Stimulated activated CD8-positive, alpha-beta memory T cell treated with anti-CD3 and anti-CD28 coated beads, Interleukin-4, amount 100 ng/mL, for 4 hours (primary cell): ENCODE measurements at places on chromosomes 5 and 9.

DNA sequence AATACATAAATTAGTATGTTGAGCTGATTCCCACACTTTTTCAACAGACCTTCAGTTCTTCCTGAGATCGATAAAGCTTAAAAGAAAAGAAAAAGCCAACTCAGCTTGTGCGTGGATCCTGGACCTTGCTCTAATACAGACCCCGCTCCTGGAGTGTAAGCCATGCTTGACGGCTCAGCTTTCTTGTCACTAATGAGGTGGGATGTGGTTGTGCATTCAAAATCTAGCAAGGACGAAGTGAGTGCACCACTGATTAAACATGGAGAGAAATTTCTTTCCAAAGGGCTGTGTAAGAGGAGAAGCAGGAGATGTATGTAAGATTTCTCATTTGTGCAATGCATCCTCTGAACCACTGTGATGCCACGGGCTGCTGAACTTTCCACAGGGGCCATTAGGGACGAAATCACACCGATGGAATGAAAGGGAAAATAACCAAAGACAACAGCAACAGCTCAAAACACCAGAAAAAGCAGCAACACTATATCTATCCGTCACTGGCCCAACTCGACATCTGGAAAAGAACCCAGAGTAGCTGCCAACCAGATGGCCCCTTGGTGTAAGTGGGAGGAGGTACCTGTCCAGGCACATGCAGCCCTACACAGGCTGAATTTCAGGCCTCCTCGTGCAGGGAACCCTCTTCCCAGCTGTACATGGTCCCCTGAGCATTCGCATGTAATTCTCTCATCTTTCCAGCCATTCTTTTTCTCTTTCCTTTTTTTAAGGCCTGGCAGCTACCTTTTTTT lies 178.9 kb downstream of the SREK1 start:
- DNase-seq, result no peak

DNA sequence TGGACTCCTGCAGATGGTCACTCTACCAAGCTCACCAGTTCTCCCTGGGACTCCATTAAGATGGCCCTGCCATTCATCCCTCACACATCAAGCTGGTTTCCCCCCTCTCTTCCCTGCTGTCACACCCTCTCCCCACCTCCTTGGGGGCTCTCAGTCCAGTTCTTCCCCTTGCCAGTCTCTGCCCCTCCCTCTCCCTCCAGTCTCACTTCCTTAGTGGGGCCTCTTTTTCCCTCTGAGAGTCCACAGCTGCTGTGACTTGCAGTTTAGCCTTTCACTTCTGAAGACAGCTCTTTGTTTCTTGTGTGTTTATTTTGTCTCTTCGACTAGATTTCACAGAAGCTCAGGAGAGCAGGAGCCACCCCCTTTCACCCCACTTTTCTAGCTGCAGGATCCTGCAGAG lies 10.5 kb downstream of the DOCK2 start:
- DNase-seq, result no peak

GRCh38 chr9:16413509-16414016 lies 456.9 kb downstream of the BNC2 start:
- DNase-seq, result no peak

DNA sequence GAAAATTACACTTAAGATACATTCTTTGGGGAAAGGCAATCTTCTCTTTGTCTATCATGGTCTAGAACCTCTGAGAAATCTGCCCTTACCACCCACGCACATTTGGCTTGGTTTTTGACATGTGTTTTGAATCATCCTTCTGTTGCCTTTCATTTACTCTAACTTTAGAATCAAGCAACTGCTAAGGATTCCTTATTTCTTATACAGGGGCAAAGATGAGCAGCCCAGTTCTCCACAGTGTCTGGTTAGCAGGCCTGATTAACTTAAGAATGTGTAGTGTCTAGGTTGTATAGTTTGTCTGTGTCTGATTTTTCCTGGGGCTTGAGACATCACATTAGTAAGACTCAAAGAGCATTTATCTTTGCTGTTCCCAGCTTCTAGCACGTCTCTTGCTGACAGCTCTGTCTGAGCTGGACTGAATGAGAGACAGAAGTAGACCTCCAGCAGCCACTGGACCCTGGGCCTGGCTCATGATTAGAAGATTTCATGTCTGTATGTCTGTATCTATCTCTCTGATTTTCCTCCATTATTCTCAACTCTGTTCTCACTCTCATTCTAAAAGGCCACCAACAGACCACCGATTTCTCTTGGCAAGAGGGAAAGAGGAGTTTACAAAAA lies 31.8 kb upstream of the PCA3 start:
- DNase-seq, result no peak

DNA sequence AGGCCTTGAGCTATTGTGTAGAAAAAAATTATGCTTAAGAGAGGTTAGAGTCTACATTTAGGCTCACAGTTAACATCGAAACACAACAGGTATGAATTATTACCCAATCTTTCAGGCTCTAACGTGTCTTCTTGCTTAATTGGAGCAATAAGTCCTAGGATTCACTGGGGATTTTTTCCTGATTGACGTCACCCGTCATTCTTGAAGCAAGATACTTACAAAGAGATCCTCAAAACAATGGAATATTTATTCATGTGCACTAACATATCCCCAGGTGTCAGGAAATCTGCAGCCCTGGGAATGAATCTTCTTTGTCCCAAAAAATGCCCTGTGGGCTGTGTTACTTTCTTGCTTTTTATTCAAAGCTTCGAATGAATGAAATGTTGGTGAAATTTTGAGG lies 413.5 kb downstream of the NFIB start:
- DNase-seq, result no peak

GRCh38 chr9:22119522-22120158 lies 110.5 kb upstream of the CDKN2B start:
- no peak for DNase-seq

GRCh38 chr9:112970939-112971338 lies 41.1 kb downstream of the ZNF883 start:
- DNase-seq, result no peak

- DNase-seq, result no peak
These were observed 14.3 kb downstream of the CDC42SE2 start for GRCh38 chr5:131277875-131278740.

DNA sequence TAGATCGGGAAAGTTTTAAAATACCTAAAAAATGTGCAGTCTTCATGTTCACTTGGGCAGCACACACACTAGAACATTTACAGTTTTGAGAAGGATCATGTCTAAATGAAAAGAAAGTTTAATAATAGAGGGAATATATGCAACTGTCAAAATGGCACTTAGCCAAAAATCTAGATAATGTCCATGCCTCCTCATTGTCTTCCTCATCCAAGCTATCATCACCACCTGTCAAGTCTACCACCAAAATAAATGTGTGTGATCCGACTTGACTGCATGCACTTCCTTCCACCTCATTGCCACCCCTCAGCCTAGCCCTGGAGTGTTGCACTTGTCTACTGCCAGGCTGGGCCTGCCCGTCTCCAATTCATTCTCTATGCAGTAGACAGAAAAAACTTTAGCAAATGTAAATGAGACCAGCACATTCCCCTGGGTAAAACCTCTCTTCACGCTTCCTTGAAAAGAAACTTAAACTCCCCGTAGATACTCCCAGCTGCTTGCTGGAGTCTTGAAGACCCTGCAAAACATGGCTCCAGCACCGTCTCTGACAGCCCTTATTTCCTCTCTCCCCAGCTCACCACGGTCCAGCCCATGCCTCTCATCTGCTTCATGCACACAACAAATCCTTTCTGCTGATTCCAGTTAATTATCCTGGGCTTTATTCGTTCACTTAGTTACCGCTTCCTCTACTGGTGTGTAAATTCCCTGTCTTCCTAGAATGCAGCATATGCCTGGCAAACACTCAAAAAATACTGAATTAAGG lies 66.9 kb downstream of the FANCC start:
- DNase-seq, result no peak

DNA sequence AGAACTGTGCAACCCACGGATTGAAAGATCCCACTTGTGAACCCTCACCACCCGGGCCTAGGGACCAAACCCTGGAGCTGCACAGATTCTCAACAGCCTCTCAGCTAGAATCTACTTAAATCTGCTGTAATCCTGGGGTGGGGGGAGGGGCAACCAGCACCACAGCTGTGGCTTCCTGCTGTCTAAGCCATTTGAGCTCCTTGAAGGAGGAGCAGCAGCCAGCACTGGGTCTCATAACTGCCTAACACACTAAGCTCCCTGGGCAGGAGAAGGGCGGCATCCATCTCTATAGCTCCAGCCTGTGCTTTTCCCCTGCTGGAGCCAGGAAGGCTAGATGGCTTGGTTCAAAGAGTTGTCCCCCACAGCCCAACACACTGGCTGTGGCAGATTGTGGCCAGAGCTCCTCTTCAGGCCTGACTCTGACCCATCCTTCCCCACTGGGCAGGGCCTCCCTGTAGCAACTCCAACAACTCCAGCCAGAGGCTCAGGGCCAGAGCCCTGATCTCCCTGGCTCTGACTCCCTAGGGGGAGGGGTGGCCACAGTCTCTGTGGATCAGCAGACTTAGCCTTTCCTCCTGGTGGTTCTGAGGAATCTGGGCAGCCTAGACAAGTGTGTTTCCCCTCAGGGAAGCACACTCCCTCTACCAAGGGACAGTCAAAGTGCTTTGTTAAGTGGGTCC lies 72.0 kb upstream of the C9orf72 start:
- no peak for DNase-seq

DNA sequence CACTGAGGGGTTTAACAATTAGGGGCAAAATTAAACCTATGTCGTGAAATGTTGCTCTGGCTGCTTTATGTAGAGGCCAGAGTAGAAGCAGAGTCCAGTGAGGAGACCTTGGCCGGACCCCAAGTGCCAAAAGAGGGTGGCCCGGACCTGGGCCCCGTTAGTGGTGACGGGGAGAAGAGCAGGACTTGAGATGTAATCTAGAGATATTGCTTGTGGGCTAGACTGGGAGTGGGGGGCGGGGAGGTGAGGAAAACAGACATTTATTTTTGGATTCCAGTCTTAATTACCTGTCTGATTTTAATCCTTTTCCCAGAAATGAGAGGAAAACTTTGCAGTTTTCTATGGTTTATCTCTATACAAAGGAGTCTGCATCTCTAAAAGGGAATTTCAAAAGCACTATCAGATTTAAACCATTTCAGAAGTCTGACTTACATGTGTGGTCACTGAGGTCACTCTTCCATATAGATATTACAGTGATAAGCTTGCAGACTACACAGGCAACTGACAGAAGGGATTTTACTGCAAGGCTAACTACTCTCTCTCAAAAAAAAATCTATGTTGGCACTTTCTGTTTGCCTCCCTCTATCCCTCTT lies 108.1 kb downstream of the MED27 start:
- no peak for DNase-seq

DNA sequence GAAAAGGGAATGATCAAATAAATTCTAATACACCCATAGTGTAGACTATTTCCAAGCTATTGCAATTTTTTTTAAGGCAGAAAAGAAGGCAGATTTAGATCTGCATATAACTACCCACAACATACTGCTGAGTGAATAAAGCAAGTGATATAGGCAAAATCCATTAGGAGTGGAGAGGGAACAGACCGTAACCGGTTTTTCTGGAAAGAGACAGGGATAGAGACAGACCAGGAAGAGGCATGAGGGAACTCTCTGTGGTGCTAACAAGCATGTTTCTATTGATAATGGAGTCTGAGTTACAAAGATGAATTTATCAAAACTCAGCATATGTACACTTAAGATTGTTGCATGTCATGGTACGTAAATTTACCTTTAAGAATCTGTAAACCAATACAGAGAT lies 14.5 kb downstream of the ZDHHC21 start:
- no peak for DNase-seq

DNA sequence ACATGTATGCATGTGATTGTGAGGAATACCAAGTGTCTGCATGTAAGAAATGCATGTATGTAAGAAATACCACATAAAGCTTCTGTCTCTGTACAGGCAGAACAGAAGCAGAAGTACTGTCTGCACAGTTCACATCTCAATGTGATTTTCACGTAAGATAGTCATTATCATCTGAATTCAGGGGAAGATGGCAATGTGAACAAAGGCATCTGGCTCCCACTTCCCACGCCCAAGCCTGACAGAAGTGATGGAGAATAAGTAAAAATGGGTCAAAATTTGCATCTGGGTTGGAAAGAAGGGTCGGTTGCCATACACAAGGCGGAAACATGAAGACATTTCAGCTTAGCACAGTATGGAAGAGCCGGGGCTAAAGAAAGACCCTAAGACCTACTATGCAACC lies 71.7 kb downstream of the SUSD1 start:
- DNase-seq, result no peak

DNA sequence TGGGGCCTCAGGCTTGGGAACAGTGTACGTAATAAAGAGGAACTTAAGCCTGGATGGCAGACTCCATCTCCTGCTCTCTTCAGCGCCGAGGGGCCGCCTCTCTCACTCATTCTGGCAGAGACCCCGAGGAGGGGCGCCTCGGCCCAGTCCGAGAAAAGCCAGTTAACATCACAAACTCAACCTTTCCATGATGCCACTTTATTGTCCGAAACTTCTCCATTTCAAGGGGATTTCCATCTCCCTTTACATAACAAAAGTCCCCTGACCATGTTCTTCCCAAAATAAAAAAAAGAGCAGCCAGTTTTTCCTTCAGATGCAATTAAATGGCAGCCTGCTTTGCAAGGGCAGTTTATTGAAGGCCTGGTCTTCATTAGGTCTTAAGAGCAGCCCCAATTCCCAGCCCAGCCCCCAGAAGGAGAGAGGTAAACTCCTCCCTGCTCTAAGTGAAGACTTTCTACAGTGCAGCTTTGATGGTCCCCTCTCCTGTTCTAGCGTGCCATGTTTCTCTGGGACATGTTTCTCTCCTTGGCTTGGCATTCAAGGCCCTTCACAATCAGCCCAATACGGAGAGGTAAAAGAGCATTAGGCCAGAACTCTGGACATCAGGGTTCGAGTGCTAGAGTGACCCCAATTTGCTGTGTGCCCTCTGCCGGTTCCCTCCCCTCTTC lies 19.5 kb upstream of the RAB14 start:
- no peak for DNase-seq

- no peak for DNase-seq
These were observed 128.7 kb upstream of the SLC27A6 start for GRCh38 chr5:128836571-128836970.

DNA sequence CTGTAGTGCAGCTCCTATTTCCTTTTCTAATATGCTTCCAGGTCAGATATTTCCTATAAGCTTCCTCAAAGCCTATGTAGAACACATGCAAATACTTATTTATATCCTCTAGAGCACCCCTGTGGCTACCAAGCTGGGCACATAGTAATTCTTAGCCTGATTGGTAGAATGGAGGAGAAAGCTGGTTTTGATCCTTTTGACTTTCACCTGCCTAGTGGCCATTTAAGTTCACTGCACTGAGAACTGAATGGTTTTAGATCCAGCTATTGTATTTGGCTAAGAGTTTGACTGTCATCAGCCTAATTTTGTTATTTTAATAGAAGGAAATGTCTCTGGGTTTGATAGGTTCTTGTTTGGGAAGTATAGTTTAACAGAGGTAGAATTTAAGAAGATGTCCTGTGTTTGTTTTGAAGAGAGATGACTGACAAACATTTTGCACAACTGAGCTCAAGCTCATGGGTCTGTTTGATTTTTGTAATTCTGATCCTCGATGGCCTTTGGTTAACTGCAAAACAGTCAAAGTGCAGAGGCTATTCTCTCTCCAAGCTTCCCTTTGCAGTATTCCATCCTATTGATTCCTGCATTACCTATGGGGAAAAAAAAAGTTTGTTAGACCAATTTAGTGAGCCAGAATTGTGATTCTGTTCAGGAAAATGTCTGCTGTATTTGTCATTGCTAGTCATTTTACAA lies 85.4 kb downstream of the KCNN2 start:
- DNase-seq, result no peak
